Globus pallidus (tissue), 1 donor: ENCODE measurements at places on chromosomes 3 and 15.

DNA sequence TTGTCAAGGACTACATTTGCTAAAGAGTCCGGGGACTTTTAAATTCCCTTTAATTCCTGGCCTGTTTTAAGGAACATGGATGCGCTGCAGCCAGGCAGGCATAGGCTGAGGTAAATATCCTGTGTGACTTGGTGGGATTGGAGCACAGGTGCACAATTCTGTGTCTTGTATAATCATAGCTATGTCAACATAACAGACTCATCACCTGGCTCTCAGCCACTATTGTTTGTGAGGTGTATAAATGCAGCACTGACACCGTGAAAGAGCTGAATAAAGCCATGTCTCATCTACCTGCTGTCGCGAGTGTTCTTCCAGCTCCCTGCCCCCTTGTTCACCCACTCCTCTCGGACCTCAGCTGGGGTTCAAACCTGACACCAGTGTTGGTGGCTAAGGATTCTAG lies 109.7 kb downstream of the MFSD1 start:
- no peak for DNase-seq

DNA sequence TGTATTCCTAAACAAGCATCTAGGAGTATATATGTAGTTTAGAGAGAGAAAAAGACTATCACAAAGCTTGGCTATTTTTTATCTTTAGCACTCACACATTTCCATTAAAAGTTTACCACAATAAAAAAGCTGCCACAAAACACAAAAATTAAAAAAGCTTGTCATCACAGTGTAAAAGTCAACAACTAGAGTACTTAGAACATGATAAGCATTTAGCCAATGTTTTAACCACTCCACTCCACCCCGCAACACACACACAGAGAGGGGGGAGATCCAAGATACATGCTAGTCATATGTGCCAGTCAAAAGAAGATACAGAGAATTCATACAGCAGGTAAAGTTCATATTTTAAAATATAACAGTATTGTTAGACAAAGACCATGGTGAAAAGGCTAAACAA lies 79.7 kb downstream of the STAG1 start:
- no peak for DNase-seq

GRCh38 chr15:45548753-45549520 lies 26.4 kb upstream of the SLC30A4 start:
- no peak for DNase-seq

DNA sequence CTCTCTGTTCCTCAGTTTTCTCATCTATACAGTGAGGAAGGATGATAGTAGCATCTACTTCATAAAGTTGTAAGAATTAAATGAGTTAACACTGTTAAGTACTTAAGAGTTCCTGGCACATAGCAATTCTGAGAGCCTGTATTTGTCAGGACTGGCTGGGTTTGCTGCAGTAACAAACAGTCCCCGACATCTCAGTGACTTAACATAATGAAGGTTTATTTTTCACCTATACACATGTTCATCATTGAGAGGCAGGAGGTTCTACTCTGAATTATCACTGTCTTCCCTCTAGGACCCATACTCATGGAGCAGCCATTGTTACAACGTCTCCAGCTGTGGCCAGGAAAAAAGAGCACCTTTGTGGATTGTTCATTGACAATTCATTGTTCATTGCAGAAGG lies 190.6 kb upstream of the PROK2 start:
- no peak for DNase-seq

- DNase-seq = no peak
Observed at GRCh38 chr3:126252373-126252772, 72.0 kb upstream of the ALDH1L1 start.

DNA sequence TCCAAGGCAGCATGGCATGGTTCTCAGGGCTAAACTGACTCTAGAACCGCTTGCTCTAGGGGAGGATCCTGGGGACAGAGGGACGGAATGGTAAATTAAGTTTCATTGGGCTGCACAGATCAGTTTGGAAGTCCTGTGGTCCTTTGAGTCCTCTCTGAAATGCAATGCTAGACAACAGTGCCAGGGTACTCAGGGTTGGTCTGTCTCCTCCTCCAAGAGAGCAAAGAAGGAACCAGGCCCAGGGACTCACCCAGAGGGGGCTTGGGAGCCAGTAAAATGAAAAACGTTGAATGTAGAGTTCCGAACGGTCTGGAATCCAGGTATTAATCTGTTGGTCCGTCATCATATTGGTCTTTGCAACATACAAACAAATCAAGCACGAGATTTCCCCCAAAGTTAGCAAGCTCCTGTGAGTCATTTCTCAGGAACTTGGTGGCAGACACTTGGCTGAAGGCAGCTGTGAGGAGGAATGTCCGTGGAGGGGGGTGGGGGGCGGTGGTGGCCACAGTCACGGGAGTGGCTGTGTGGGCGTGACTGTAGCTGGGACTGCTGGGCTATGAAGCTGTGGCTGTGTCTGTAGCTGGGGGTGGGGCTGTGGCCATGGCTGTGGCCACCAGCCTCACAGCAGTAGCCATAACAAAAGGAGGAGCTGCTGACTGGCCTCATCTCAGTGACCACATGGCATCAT lies 361.0 kb downstream of the SHQ1 start:
- DNase-seq = no peak

- no peak for DNase-seq
Observed at GRCh38 chr15:80747317-80748053, 31.7 kb upstream of the CEMIP start.

DNA sequence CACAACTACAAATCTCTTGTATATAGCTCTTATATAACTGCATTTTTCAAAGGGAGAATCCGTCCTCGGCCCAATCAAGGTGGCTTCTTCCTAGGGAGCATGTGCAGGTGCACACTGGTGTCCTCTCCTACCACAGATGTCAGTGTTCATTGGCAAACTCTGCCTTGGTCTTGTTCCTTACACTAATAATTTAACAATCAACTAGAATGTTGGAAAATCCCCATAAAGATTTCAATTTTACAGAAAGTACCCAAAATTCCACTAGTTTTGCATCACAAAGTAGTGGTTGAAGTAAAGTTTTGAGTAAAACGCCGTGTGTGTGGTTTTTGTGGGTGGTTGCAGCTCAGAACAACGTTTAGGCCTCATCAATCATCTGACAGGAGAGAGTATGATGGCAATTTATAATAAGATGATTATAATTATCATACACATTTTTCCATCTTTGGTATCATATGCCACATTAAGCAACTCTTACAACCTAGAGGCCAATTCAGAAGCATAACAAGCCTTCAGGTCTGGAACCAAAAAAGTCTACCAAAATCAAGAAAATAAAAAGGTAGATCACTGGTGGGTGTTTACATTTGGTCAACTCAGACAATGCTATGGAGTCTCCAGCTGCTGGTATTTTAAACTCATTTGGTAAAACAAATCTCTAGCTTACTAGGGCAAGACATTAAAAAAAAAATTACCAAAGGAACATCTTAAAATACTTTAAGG lies 128.9 kb upstream of the BHLHE40 start:
- DNase-seq = no peak

- DNase-seq = peak; percentile 25
Observed at GRCh38 chr15:51924156-51925068, 47.2 kb downstream of the LEO1 start.

GRCh38 chr15:78216276-78217104 lies 17.9 kb downstream of the ACSBG1 start:
- DNase-seq = peak; percentile 79

DNA sequence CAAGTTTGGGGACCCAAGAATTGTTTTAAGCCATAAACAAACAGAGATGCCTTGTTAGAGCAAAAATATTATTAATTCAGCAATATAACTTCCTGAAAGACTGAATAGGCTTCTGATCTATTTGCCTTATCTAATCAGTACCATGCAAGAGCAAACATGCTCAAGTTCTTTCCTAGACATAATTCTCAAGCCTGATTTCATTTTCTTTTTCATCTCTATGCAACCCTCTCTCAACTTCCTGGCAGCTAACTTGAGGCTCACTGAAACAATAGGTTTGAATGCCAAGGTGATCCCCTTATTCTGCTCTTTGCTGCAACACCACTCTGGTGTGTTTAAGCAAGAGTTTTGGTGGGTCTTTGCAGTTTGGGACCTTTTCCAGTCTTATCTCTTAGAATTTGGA lies 230.9 kb upstream of the CD96 start:
- no peak for DNase-seq

DNA sequence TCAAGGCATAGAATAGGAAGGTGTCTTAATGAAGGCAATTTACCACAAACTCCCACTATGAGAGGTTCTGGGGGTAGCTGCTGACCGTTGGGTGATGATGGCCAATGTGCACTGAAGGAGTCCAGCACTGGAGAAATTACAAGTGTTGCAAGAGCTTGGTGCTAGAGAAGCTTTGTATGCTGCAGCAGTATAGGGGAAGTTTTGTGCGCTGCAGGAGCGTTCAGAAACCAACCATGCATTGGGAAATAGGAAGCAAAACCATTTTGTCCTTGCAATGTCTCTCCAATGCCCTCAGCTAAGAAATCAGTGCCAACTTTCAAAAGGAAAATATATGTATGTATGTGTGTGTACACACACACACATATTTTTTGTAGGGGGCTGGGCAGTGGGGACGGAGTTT lies 441.6 kb upstream of the NAALADL2 start:
- DNase-seq = no peak

DNA sequence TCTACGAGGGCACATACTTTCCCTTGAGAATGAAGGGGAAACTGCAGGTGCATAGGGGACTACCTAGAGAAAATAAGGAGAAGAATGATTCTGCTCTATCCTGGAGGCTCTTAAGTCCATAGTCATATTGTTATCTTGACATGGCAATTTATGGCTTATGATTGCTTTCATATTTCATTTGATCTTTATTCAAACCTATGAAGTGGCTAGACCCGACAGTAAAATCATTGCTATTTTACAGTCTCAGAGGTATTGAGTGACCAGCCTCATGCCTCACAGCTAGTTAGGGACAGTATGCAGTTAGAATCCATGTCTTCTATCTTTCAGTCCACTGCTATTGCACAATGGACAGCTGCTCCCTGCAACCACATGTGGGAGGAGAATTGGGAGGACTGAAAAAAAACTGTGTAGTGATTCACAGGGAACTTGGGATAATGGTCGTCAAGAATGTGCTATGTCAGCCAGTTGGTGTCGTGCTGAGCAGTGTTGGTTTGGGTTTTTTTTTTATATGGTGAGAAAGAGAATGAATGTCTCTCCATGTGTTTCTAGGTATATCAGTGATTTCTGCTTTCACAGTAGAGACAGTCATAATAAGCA lies 63.2 kb upstream of the SPPL2A start:
- DNase-seq = no peak

- no peak for DNase-seq
Observed at GRCh38 chr3:4907050-4907449, 72.2 kb upstream of the BHLHE40 start.

DNA sequence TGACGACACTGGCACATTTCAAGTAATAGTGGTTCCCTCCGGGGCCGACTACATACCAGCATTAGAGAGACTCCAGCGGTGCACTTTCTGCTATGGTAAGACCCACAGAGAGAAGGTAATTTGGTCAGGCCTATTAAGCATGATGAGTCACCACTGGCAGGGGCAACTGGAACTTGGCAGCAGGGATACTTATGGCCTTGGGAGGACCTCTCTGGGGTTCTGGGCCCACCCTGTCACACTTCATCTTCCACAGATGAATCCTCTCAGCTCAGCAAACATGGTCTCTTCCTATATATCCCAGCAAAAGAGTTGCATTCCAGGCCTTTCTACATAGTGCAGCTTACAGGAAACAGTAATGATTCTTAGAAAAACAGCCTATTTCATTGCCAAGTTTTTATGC lies 88.0 kb downstream of the PIK3R4 start:
- no peak for DNase-seq

DNA sequence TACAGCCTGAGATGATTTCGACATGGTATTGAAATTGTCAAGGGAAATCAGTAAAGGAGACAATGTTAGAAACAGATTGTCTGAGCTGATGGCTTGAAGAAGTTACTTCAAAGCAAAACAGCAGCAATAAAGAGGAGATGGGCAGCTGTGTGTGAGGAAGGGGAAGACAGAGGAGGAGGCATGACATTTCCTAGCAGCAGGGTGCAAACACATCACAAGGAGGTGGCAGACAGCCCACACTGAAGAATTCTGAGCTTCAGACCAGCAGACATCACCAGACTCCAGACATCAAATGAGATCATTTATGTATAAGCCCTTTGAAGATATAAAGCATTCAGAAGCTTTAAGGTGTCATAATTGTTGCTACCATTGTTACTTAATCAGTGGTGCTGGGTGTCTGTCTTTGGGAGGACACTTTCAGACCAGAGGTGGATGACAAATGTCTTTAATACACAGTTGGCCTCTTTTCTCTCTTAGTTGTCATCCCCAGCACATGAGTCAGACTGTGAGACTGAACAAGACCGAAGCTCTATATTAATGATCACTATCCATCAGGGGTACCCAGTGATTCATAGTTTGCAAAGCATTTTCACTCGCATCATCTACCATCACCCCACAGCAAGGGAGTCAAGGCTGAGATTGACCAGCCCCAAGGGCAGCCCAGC lies 203.9 kb downstream of the MINAR1 start:
- no peak for DNase-seq

DNA sequence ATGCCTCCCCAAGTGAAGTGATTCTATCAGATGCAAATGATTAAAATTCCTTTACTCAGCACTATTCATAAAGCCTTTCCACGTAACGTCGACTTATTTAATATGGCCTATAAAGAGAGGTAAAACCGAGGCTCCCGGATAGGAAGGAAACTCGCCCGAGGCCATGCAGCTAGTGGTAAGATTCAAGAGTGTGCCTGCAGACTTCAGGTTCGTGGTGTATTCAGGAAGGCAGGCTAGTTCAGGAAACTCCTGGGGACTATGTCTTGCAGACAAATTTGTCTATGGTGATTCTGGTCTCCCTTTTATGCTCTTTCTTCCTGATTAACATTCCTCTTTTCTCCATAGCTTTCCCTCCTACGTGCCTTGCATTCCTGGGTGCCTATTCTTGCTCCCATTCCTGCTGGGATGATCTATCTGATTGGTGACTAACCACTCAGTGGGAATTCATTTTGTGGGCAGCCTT lies 150.7 kb downstream of the SST start:
- DNase-seq = no peak

DNA sequence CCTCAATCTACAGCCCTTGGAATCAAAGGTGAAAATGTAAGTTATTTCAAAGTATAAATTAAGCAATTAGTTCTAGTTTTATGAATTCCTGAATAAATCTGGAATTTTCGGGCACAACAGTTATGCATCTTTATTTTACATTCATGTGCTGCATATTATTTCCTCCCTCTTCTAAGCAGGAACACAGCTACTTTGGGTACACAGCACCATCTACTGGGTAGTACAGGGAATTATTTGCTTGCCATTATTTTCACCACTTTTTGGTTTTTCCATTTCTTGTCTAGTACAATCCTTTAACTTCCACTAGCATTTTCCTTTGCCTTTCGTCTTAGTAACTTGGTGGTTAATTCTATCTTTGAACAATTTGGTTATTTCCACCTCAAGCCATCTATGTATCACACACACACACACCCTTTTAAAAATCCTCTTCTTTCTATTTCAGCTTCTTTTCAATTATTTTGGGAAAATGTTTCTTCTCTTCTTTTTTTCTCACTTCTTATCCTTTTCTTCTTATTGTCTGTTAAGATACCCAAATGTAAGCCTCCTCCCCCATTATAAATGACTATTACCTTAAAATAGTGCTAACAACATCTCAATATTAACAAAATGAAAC lies 451.0 kb downstream of the MFSD1 start:
- no peak for DNase-seq

GRCh38 chr3:53051929-53052328 lies 6.1 kb upstream of the SFMBT1 start:
- DNase-seq = no peak

- DNase-seq = no peak
Observed at GRCh38 chr3:73474619-73475018, 150.1 kb downstream of the PDZRN3 start.
